HCT116 (cell line): ENCODE measurements at places on chromosomes 13 and 19. TPM values are rescaled to one million over a fixed set of nuclear protein-coding genes. Genes with fewer than 3 reads are reported as not detected.

CCDC70 gene
- not detected for total RNA-seq

TEAD2 gene
- 31.9 TPM for total RNA-seq

DNA sequence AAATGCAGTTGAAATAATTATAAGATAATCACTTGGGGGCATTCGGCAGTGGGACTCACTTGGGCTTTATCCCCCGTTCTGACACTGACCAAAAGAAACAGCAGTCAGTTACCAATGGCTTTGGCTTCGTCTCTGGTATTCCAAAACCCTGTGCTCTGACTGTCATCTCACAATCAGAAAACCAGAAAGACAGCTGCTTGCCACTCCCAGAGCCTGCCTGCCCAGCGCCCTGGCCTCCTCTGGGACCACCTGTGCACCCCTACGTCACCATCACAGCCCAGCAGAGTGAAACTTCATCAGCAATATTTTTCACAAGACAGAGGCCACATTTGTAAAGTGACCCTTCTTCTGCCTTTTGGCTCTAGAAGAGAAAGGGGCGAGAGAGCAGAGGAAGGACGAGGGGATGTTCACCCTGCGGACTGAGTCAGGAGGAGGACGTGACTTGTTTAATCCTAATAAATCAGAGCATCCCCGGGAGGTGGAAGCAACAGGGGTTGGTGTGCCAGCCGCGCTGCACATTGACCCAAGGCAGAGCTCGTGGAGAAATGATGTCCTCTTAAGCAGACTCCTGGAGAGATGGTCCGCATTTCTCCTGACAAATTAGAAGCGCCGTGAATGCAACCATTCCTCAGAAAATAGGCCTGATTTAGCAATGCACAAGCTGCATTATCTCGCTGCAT is 397.8 kb upstream of the ZNF507 start:
- no peak for DNase-seq

SYT5 gene
- total RNA-seq, result 2.3 TPM

GRCh38 chr19:29532956-29533355 is 7.2 kb downstream of the VSTM2B start:
- no peak for DNase-seq
